CD4-positive, alpha-beta T cell treated with Interleukin-6 at 100 ng/mL for 8 hours (primary cell): ENCODE measurements at places on chromosomes 6 and 20.

DNA sequence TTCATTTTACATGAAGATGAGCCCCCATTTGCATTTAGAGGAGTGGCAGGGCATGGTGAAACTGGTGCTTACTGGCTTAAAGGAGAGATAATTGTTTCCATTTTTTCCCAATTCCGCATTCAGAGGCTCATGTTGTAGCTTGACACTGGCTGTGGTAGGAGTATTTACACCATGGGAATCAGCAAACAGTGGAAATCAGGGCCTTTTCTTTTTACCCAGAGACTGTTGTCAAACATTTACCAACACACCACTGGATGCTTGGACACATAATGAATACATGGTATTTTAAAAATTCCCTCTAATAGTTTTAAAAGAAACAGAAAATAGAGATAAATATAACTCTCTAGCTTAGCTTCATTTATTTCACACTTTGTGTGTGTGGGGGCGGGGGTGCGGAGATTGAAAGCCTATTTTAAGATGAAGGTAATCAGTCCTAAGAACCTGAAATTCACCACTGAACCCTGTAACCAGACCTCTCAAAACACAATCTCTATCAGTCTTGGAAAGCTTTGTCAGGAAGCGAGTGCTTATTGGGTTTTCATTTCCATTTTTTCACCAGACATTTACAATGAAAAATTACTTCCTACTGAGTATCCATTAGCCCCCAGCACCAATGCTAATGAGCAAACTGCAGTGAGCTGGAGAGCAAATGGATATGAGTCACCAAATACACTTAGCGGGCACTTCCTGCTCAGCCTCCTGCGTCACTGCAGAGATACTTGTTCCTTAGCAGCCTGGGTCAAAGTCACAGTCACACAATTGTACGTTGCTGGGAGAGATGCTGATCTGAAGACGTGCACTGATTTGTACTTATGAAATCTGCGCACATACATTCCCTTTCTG is 532.0 kb downstream of the BCKDHB start:
- DNase-seq = no peak

DNA sequence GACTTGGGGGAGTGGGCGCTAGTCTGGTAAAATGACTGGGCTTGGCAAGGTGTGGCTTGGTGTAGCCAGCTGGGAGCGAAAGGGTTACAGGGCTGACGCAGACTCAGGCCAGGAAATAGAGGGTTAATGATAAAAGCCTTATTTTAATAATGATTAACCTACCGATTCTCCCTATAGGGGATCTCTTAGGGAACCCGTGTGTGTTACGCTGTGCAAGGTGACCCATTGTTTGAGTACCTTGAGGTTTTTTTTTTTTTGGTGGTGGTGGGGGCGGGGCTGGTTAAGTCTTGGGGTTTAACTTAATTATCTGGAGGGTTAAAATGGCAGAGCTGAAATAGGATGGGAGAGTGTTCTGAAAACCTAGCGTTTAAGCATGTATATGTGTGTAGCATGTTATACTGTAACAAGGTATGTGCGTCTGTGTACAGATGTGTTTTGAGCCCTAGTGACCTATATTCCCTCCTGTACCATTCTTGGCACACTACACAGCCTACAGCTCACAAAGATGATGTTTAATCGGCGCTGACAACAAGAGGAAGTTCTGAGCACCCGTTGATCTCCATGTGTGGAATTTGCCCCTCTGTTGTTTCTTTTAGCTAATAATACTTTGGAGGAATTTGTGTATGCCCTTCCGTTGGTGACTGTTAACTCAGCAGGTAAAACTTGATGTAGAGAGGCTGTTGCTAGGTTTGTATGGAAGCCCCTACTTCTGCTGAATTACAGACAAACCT is 1.3 kb downstream of the CARMIL1 start:
- DNase-seq = no peak

GRCh38 chr6:113451049-113451448 is 406.1 kb upstream of the MARCKS start:
- no peak for DNase-seq

GRCh38 chr20:50202677-50203076 is 12.0 kb downstream of the CEBPB start:
- DNase-seq = no peak

DNA sequence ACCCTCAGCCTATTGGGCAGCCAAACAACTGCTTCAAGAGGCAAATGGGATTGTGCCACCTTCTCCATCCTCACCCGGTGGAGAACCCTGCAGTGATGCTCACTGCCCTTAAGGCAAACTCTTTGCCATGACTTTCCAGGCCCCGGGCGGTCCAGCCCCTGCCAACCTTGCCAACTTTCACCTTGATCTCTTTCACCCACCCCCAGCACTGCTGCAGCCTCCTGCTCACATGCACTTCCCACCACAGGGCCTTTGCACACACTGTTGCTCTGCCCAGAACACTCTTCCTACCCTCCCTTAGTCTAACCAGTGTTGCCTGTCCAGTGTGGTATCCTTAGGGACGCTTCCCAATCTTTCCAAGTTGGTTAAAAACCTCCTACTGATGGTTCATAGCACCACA is 221.1 kb downstream of the EYA2 start:
- DNase-seq = no peak

GRCh38 chr6:73286752-73287151 is 23.8 kb upstream of the KHDC1 start:
- no peak for DNase-seq

- no peak for DNase-seq
These were observed 179.3 kb upstream of the RUNX2 start for GRCh38 chr6:45148711-45149341.

DNA sequence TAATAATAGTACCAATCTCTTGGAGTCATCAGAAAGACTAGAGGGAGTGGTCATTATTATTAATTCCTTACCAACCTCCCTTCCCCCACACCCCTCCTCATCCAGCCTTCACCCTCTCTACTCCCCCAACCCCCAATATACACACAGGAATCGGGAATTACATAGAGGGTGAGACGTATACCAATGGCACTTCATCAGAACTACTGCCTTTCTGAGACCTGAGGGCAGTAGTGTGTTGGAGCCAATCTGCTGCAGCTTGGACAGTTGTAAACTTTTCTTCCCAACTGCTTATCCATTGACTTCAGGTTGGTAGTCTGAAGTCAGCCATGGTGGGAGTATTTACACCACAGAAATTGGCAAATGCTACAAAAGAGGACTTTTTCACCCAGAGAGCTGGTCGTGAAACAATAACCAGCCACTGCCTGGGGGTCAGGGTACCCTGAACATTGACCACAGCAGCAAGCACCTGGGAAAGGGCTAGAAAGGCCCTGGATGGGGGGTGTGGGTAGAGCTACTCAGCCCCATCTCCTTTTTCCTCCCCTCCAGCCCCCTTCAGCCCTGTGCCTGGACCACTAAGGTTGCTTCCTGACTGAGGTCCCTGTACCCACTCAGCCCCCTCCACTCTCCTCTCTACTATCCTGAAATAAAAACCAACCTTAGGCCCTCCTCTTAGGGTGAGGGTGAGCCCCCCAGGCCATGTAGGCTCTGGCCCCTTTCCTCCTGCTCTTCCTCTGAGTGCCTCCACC is 161.5 kb downstream of the MRPL14 start:
- DNase-seq = no peak

- DNase-seq = no peak
These were observed 826 bp downstream of the RIMS4 start for GRCh38 chr20:44809380-44810060.

DNA sequence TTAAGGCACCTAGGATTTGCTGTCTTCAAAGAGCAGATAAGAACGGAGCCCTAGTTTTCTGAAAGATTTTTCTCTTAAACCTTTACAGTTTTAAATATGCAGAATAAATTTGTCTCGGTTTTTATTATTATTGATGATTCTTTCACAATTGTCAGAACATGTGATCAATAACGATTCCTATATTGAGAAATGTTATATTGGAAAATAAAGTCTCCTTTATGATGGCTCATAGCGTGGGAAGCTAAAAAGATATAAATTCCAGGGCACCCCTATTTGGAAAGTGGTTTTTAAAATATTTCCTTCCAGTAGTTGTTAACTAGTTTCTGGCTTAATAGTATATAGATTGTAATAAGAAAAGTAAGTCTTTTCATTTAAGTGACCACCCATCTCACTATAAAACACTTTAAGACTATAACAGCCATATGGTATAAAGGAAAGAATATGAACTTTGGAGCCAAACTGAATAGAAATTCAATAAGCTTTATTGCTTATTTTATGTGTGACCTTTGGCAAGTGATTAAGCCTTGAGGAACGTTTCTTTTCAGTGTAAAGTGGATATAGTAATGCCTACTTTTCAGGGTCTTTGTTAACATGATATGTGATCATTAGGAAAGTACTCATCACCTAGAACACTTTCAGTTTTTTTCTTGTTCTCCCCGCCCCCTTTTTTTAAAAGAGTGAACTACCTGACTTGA is 369.6 kb downstream of the LAMA2 start:
- no peak for DNase-seq

DNA sequence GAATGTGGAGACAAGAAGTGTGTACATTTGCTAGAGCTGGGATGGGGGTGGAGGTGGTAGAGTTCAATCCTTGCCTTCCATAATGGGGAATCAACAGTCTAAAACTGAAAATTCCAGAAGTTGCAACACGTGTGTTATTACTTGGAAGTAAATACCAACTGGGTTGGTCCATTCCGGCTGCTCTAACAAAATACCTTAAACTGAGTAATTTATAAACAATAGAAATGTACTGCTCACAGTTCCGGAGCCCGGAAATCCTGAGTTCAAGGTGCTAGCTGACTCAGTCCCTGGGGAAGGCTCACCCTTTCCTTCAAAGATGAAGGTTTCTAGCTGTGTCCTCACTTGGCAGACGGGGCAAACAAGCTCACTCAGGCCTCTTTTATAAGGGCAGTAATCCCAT is 59.0 kb downstream of the RIN2 start:
- no peak for DNase-seq

- DNase-seq = no peak
These were observed 36.1 kb downstream of the SLC22A2 start for GRCh38 chr6:160222491-160222890.

DNA sequence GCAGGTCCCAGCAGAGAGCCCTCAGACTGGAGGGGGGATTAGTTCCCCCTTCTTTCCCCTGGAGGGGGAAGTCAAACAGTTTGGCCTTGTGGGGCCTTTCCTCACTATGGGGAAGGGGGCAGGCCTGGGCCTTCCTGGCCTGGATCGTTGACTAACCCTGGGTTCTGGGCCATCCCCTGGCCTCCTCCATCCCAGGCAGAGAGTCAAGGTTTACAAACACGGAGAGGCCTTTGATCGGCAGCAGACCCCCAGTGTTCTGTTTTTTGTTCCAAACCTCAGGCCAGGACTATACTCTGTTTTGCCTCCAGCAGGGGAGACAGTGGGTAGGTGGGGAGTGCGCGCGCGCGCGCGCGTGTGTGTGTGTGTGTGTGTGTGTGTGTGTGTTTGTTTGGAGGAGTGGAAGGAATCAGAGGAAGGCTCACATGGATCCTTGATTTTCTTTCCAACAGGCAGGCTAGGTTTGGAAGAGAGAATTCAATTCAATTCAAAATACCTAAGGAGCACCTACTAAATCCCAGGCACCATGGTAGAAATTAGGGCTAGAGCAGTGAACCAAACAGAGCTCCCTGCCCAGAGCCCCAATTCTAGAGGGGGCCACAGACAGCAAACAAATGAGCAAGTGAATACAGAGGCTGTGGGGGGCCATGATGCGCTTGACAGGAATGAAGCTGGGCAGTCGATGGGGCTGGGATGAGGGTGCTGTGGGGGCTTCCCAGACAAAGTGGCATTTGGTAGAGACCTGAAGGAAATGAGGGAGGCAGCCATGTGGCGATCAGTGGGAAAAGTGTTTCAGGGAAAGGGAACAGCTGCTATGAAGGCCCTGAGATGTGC is 14.8 kb downstream of the TP53RK start:
- DNase-seq = no peak

DNA sequence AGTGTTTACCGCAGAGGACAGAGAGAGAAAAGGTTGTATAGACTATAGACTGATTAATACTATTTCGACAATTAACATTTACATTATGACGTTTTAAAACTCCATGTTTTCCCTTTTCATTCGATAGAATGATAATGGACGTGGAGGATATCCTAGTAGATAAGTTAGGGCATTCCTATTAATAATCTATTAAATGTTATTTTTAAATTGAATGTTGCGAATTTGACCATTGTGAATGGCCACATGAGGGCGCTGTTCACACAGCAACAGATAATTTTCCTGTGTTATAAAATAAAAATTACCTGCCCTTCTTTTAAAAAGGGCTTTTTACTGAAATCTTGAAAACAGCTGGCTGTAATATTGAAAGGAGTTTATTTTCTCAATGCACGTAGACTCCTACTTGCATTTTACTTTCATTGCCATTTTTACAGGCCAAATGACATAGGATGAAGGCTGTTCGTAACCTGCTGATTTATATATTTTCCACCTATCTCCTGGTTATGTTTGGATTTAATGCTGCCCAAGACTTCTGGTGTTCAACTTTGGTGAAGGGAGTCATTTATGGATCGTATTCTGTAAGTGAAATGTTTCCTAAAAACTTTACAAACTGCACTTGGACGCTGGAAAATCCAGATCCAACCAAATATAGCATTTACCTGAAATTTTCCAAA is 3.3 kb downstream of the ADGRB3 start:
- no peak for DNase-seq

DNA sequence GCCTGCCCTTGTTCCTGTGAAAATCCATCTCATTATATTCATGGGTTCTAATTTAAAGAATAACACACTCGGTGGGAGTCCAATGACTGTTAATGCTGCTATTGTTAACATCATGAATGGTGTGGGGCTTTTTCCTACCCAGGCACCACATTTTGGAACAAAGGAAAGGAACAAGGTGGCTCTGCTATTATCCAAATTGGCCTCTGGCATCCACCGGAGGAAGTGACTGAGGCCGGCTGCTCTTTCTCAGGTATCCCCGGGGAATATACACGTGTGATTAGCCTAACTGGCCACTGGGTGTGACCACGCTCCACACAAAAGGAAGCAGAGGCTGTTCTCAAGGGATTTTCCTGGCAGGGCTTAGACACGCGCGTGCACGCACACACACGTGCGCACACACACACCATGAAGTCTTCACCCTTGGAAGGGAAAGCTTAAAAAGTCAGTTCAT is 601.2 kb upstream of the ARID1B start:
- DNase-seq = no peak

- no peak for DNase-seq
These were observed 64.2 kb upstream of the XRN2 start for GRCh38 chr20:21238818-21239536.

DNA sequence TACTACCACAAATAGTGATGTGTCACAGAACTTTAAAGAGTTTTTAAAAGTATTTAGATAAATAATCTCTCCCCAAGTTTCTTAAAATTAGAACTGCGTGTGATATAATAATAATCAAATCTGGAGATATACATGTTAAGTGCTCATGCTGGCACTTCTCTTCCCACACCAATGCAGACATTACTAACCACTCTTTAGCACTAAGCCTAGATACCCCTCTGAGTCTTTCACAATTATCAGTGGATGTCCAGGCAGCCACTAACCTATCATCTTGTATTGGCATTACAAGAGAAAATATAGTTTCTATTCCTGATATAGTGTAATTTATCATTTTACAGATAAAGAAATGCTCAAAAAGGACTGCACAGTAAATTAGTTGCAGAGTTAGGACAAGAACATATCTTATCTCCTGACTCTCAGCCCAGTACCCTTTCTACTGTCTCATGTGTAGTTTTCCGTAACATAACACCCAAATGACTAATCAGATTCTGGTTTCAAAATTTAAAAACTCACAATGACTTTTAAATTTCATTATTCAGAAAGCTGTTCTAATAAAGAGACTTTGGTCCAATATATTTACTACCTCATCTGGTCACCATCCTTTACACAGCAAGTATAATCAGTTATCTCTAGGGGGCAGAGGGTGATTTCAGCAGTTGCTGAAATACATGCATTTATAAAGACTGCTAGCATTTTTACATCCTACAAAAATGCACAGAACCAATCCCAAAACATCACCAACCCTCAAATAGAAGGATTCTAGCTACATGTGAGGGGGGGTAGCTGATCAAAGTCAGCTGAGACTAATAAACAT is 215.5 kb upstream of the MCHR2 start:
- no peak for DNase-seq
